ENCODE measurements at places on chromosomes 2 and 18.

DNA sequence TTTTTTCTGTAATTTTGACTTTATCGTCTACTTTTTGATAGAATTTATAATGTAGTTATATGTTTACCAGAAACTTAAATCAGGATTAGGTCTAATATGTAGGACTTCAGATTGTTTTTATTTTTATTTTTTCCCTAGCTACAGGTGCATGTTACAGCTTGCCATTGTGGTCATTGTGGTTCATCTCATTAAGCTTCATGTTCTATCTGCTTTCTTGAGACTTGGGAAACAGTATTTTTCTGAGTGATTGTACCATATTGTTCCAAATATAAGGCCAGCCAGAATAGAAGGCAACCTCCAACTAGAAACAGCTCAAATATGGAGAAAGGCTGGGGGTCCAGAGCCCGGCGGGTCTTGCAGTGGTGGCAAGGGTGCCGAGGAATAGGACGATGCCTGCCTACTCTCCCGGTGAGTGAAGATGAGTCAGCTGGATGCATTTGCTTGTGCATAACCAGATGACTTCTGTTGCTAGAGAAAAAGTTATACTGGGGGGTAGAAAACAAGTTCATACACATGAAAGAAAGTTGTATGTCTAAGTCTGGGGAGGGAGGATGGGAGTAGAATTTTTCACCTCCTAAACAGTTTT lies 188.4 kb downstream of the CCDC85A start:
- DNase-seq = no peak

- no peak for DNase-seq
These were observed 149.6 kb downstream of the ESCO1 start for GRCh38 chr18:21450913-21451312.

DNA sequence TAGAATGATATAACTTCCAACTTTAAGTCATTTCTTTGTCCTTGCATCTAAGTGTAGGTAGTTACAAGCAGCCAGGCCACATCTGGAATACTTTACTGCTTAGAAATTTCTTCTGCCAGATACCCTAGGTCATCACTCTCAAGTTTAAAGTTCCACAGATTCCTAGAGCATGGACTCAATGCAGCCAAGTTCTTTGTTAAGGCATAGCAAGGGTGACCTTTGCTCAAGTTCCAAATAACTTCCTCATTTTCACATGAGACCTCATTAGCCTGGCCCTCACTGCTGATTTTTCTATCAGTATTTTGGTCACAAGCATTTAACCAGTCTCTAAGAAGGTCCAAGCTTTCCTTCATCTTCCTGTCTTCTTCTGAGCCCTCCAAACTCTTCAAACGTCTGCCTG lies 7.8 kb upstream of the UGT1A9 start:
- DNase-seq = no peak

- DNase-seq = no peak
These were observed 48.9 kb upstream of the BCL11A start for GRCh38 chr2:60602388-60602787.

DNA sequence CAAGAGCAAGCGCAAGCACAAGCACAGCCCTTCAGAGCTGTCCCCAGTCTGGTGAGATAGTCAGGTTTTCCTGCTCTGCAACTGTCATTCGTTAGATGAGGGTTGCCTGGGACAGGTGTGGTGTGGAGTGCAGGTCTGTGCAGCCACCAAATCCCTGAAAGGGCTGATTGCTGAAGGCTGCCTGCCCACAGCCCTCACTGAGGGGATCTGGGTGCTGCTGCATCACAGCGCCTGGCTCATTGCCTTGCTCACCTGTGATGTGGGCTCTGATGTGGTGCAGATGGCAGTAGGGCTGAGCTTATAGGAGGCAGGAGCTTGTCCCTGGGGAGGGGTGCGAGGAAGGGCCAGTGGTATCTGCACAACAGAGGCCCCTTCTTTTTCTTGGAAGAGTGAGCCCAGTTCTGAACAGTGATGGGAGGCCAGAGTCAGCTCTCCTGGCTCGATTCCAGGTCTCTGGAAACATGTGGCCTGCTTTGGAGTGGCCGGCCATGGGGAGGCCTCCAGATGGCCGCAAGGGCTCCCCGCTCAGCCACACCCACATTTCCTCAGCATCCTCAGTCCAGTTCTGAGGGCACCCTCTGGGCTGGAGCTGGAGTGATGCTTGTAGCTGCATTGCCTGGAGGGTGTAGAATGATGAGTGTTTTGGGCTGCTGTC lies 11.4 kb downstream of the UBE2F start:
- no peak for DNase-seq

- DNase-seq = peak; percentile 15
These were observed 45.1 kb upstream of the SCLY start for GRCh38 chr2:238015705-238016104.

DNA sequence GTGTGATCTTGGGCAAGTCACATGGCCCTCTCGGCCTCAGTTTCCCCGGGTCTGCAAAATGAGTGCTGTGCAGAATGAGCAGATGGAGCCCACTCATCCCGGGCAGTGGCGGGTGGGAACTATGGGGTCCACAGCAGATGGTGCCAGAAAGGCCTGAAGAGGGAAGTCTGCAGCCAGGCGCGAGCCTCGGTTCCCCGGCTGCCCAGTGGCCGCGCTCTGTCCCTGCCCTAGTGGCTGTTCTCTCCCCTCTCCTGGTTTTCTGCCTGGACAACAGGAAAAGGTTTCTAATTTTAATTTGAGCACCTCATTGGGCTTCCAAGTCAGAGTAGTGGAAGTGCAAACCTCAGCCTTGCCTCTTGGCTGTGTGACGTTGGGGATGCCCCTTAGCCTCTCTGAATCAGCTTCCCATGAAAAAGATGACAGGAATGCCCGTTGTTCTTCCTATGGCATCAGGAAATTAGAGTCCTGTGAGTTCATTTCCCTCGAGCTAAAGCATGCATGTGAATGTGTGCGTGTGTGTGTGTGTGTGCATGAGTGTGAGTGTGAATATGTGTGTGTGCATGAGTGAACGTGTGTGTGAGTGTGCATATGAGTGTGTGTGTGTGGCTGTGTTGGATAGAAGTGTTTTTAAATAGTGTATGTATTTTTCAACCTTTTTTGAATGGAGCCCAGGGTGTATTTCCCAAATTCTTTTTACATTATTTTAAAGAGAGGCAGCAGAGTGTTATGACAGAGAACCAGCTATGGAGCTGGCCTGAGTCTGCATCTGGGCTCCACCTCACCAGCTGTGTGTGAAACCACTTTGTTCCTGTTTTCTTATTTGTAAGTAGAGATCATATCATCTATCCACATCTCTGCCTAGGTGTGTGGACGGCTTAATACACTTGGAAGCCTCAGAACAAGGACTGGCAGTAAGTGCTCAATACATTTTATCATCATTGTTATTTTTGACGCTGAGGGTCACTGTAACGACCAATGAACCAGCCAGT lies 41.3 kb downstream of the RRM2 start:
- no peak for DNase-seq

- peak; percentile 4 for DNase-seq
These were observed 113.3 kb upstream of the ACVR1C start for GRCh38 chr2:157741819-157742484.

- no peak for DNase-seq
These were observed 164.7 kb downstream of the SH3RF3 start for GRCh38 chr2:109293663-109294062.

GRCh38 chr18:44452346-44452745 lies 228.3 kb upstream of the SETBP1 start:
- DNase-seq = no peak

DNA sequence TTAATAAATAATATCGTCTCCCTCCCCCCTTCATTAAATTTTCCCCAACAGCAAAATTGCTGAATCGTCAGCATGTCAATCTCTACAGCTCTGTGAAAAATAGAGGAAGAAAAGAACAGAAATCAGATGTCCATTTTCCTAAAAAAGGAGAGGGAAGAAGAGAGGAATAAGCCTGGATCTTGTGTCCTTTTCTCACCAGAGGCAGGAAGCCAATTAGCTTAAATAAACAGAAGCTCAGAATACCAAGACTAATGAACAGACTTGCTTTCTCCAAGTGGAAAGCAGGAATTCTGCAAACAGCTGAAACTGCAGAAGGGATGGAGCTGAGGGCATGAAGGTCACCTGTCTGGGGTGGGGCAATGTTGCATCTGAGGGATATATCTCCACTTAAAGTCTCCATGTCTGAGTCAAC lies 265.7 kb downstream of the CCDC85A start:
- peak; percentile 66 for DNase-seq

- DNase-seq = no peak
These were observed 53.8 kb upstream of the CCDC68 start for GRCh38 chr18:55013086-55013485.

GRCh38 chr18:55811925-55812324 lies 223.9 kb upstream of the TCF4 start:
- peak; percentile 50 for DNase-seq

GRCh38 chr2:2699121-2699505 lies 368.0 kb upstream of the MYT1L start:
- no peak for DNase-seq

- DNase-seq = no peak
These were observed 102.3 kb downstream of the ZBTB7C start for GRCh38 chr18:48306838-48307237.

DNA sequence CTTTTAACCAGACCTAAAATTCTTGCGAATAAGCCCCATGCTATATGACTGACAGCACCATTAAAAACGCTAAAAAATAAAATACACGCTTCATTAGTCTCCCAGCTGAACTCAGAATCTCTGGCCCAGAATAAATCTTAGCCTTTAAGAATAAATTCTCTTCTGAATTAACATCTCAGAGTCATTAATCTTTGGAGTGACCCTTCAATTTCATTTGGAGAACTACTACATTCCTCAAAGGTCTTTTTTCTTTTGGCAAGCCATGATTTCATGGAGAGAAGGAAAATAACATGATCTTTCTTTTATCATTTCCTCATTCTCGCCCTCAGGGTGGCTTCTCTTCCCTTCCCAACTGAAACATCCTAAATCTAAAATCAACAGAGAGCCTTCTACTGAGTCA lies 259.0 kb downstream of the AFF3 start:
- no peak for DNase-seq

GRCh38 chr18:50027996-50028395 lies 167.0 kb downstream of the MYO5B start:
- DNase-seq = no peak

DNA sequence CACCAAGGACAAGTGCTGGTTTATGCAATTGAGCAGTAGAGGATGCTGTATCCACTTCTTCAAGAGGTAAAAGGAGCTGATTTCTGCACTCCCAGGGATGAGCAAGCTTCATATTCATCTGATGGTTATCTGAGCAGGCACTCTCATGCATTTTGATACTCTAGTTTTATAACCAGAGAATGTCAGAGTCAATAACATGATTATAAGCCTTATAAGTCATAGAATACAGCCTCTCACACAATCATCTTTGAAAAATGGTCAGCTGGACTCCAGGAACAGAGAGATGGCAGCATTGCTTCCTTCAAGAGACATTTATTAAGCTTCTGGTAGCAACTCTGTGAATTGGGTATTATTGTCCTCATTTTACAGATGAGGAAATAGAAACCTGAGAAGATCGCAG lies 167.1 kb downstream of the SLC8A1 start:
- peak; percentile 3 for DNase-seq

GRCh38 chr18:75280427-75281280 lies 70.1 kb downstream of the TSHZ1 start:
- no peak for DNase-seq

DNA sequence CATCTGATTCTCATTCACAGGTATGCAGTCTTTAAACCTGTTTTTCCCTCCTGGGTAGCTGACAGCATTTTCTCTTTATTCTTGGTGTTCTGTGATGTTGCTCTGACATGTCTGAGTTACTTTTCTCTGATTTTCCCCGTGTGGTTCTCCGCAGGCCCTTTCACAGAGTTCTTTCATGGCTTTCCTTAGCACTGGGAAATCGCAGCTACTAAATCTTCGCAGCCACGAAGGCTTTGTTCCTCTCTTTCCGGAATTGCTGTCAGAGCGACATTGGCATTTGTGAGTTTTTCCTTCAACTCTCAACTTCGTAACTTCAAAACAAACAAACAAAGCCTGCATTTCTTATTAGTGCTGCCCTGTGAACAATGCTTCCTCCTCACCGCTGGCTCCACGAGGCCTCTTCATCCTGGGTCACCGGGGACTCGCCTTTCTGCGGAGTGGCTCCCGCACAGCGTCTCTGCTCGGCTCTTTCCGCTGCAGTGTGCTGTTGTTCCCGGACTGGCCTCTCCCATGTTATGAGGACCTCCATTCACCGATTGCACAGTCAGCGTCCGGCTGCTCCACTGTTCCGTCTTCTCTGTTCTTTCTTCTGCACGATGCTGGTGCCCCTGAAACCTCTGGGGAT lies 16.1 kb downstream of the COLEC11 start:
- no peak for DNase-seq

GRCh38 chr18:73232933-73233332 lies 365.1 kb upstream of the NETO1 start:
- no peak for DNase-seq

- DNase-seq = no peak
These were observed 34.9 kb downstream of the FEZ2 start for GRCh38 chr2:36562973-36563532.

DNA sequence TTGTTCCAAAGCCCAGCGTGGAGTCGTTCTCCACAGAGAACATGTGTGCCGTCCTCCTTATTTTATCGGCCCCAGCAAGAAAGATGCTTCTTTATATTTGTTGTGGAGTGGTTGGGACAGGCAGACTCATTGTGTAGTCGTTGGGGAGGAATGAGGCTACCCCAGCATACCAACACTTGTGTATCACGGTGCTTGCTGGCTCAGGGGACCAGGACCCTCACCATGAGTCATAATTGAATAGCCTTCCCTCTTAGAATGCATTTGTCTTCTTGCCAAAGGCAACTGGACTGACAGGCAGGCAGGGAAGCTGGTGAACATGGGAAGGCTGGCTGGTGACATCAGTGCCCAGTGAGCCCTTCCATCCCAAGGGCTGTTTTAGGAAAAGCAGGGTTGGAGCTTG lies 4.7 kb downstream of the CAPN10 start:
- DNase-seq = no peak

DNA sequence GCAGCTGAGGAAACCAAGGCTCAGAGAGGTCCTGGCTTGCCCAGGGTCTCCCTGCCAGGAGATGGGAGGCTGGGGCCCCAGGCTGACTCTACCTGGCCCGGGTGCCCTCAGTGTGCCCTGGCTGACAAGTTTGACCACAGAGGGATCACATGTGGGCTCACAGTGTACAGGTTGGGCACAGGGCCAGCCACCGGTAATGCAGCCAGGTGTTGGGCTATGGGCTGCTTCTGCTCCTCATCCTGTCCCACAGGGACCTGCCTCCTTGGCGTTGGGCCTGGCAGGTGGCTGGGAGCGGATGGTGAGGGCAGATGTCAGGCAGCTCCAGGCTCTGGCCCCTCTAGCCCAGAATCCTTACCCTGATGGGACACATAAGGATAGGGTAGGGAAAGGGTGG lies 250.5 kb downstream of the LOXHD1 start:
- DNase-seq = peak; percentile 86

GRCh38 chr2:179580378-179581146 lies 280.9 kb downstream of the ZNF385B start:
- no peak for DNase-seq

- DNase-seq = no peak
These were observed 237.6 kb downstream of the TDRD15 start for GRCh38 chr2:21361384-21361783.

All from DMS53 (cell line).